ENCODE measurements at places on chromosomes 1 and 21.

DNA sequence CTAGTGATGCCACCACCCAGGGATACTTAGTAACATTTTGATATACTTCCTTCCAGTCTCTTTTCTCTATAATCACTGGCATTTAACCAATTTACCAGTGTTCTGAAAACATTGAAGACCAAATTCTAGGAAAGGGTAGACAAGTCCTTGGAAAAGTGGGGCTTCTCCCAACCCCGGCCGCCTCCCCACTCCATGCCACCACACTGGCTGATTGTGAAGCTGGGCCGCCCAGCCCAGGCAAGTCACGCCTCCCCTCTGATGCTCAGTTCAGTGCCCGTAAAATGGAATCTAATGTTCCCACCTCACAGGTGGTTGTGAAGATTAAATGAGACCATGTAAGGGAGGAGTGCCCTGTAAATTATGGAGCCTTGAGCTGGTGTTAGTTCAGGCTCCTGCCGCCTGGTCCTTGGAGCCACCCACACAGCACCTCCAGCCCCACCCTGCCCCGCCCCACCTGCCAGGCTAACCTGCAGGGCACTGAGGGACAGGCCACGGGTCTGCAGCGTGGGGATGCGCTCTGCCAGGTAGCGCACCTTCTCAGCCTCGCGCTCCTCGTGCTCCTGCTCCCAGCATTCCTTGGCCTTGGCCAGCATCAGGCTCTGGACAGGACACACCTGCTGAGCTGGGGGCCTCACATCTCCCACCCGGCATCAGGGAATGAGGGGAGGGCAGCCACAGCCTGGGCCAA, 7.3 kb downstream of the TNNI1 start:
- DNase-seq, result no peak

DNA sequence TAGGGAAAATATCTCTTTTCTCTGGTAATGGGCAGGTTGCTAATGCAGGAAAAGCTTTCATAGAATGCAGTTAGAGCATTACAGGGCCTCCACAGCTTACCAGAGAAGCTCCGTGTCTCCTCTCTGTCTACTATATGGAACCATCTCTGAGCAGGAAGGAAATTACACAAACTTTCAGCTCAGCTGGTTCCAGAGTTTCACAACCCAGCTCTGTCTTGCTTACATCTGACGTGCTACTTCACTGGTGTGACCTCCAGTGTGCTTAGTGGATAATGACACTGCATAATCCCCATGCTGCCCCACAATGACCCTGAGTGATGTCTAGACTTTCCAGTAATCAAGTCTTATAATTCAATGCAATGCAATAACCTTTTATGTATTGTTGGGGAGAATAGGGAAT, 4.3 kb upstream of the FGGY start:
- peak; percentile 82 for DNase-seq

GRCh38 chr1:118863688-118864087, 124.5 kb downstream of the TBX15 start:
- no peak for DNase-seq

- DNase-seq, result no peak
Measured at GRCh38 chr1:86522240-86522639, 24.6 kb upstream of the CLCA4 start.

DNA sequence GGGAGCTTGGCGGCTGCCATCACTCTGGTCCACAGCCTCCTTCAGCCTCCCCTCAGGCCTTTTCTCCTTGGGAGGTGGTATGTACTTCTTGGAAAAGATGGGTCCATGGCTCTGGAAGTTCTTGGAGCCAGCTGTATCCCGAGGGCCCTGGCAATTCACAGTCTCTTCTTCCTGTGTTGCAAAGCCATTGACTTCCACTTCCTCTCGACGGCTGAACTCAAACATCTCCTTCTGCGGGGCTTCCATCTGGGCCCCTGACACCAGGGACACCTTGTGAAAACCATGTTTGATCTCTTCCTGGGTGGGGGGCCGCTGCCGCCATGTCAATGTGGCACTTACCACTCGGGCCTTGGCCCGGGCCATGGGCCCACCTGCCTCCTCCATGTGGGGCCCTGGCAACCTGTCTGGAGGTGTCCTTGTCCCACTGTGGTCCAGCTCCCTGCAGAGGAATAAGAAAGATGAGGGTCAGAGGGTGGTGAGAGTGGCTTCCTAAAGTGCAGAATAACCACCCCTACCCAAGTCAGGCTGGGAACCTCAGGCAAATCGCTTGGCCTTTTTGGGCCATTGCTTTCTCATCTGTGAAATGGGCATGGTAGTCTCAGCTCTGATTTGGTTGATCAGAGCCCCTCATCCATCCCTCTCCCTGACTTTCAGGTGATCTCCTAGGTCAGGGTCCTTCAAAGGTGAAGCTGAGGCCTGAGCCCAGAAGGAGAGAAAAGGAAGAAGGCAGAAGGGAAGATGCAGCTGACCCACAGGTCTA, 7.5 kb downstream of the CRYBG2 start:
- DNase-seq, result no peak

GRCh38 chr1:243841507-243841906, 8.5 kb downstream of the AKT3 start:
- DNase-seq, result no peak

DNA sequence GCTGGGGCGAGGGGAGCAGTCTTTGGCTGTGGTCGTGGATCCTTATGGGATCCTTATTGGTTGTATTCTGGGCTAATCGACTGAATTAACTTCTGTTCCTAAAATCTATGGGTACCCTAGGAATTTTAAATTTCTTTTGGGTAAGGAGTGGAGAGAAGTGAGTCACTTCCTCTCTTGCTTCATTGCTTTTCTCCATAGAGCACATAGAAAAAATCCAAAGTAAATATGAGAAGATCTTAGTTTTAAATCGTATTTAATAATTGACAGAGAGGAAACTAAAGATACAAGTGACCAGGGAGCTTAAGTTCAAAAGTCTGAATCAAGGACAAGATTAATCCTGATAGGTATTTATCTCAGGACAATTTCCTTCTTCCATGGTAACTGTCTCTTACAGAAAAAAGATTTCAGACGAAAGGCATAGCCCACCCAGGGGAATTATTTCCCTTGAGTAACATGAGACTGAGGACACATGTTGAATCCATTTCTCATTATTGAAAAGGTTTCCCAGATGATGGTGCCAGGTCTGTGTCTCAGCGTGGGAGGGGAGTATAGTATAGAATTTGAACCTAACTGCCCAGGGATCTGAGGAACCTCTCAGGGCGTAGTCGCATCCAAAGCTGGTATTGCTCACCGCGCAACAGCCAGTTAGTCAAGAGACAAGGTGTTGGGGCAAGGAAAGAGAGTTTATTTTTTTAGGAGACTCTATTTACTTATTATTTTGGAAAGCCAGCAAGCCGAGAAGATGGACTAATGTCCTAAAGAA, 28.7 kb upstream of the FASLG start:
- DNase-seq, result no peak

DNA sequence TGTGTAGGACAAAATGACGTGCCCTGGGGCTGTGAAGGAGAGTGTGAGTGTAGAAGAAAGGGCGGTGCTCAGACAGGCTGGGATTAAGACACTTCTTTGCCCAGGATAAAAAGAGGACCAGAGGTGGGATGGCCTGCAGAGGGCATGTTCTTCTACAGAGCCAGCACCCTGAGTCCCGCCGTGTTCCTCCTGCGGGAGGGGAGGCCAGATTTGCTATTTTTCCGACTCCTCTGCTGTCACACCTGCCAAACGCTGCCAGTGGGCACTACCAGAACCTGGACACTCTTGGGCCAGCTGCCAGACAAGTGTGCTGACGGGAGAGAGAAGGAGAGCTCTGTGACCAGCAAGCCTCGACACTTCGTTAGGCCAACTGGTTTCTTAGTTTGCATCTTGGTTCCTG, 206.4 kb downstream of the PLD5 start:
- DNase-seq, result no peak

DNA sequence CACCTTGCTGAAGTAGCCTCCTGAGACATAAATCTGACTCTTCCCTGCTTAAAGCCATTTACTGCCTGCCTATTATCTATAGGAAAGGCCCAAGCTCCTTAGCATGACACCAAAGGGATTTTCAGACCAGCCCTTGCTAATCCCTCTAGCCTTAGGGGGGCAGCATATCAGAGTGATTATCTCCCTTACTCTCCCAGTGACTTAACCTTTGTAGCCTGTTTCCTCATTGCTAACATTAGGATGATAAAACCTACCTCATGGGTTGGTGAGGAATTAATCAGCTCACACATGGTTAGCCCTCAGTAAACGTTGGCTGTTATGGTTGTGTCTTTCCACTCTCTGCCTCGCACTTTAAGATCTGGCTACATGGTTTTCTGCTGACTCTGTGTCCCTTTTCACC, 70.1 kb downstream of the ROR1 start:
- no peak for DNase-seq

- DNase-seq, result no peak
Measured at GRCh38 chr21:34158866-34159835, 85.8 kb downstream of the MRPS6 start.

DNA sequence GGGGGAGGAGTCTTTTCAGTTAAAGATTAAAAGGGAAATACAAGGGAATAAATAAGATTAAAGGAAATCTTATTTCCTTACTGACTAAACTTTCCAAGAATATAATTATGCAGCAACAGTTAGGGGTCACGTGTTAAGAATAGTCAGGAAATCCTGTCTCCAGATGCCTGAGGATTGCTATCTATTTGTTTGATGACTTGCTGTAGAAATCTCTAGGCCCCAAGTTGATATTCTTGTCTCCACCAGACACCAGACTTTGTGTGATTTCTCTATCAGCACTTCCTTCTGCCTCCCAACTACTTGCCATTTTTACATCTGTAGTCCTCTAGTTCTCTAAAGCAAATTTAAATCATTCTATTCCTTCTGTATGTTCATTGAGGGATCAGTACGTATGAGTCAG, 77.5 kb downstream of the RPAP2 start:
- DNase-seq, result no peak

DNA sequence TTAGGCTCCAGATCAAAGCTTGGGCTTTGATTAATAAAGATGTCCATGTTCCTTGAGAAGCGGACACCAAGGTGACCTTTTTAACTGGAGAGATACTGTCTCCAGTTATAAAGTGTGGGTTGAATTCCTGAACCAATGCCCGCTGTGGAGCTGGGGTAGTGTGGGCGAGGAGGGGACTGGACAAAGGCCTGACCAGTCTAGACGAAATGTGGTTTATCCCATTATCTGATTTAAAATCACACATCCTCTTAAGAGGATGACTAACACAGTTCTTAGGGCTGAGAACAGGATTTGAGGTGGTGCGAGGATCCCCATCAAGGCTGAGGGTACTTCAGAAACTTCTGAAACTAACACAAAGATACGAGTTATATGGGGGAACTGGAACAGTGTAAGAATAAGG, 84.5 kb upstream of the GCLM start:
- peak; percentile 22 for DNase-seq

- DNase-seq, result no peak
Measured at GRCh38 chr1:192002063-192002462, 156.2 kb upstream of the RGS18 start.

- no peak for DNase-seq
Measured at GRCh38 chr1:167088746-167089417, 1.3 kb downstream of the GPA33 start.

DNA sequence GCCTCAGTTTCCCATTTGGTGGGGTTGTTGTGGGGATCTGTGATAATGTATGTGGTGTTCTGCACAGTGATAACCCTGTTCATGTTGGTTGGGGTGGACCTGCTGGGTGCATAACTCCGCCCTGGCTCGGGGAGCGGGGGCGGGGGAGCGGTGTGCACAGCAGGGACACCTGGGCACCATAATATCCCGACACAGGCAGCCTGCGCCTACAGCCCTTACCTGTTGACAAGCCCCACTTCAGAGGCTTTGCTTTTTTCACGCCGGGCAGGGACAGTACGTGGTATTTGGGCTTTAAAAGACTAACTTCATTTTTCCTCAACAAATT, 48.0 kb upstream of the ACOT11 start:
- DNase-seq, result no peak

- no peak for DNase-seq
Measured at GRCh38 chr1:151166505-151166956, 587 bp downstream of the SCNM1 start.

DNA sequence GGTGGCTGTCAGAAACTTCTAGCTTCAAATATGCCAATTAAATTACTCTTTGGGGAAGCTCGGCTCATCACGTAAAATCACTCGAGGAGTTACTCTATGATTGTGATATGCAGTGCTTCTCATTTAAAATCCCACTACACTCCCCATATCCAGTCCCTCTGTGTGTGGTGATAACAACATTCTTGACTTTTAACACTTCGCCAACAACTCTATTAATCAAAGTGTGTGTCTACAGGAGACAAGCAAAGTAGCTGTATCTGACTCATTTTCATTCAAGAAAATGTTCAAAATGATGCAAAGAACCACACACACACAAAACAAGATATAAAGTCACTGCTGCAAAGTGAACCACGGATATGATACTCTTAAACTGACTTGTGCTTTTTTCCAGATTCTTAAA, 341.3 kb downstream of the DSCAM start:
- DNase-seq, result no peak

GRCh38 chr1:173202424-173203145, 4.5 kb downstream of the TNFSF4 start:
- peak; percentile 62 for DNase-seq

GRCh38 chr1:212107481-212107880, 71.9 kb downstream of the DTL start:
- no peak for DNase-seq

DNA sequence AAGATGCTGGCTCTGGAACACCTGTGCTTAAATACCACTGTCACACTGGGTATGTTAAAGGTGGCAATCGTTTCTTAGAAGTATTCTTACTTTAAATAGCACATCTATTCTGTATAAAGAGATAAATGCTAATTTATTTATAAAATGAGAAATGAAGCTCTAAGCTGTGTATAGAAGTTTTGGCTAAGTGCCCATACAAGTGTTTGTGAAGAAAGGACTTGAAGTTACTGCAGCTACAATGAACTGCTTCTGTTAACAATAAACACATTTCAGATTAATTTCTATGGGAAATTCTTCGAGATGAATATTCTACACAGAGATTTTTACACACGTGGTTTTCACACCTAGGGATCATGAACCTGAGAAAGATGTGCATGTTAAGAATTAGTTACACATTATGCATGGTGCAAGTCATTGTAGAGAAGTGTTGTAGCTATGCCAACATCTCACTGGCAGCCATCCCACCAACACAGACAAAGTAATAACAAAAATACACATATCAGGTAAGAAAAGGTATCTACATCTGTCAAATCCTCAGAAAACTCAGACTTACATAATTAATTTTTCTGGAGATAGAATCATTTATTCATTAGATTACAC, 16.2 kb downstream of the COL24A1 start:
- no peak for DNase-seq

DNA sequence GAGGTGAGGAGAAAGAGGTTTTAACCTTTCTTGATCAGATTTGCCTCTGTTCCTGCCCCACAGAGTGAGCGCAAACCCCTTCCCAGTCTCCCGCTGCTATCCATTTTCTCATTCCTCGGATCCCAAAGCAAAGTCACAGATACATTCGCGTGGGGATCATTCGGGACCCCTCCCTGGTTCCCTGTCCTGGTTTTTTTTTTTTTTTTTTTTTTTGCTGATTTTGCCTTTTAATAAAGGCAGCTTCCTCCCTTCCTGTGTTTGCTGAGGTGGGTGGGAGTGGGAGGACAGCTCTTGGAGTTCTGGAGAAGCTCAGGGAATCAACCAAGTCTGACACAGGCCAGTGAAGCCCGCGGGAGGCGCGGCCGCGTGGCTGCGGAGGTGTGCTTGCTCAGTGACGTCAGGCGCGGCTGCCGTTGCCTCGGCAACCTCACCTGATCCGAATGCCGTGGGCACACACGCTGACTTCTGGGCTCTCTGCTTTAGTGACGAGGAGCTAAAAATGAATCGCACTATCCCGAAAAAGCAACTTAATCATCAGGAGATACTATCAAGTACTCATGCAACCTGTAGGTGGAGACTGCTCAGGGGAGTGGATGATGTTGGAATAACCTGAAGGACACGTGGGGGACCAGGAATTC, 106.4 kb downstream of the TBX19 start:
- DNase-seq, result no peak

Measured in H4 (cell line).